Brain (organoid and tissue), 16 donors: ENCODE measurements at places on chromosomes 11 and 22. TPM values are rescaled to one million over a fixed set of nuclear protein-coding genes. Genes with fewer than 3 reads are reported as not detected.

The TAF6L gene
- polyA plus RNA-seq, result 28.5 TPM

The RIC3 gene
- polyA plus RNA-seq, result 4.9 TPM

The CCDC116 gene
- polyA plus RNA-seq, result 0.24 TPM

The GP1BB gene
- 46.2 TPM for polyA plus RNA-seq

The TRIM51 gene
- polyA plus RNA-seq, result not detected

The CLDN5 gene
- 123 TPM for polyA plus RNA-seq

The DGKZ gene
- polyA plus RNA-seq, result 98.9 TPM

The UBE2L6 gene
- polyA plus RNA-seq, result 115 TPM

DNA sequence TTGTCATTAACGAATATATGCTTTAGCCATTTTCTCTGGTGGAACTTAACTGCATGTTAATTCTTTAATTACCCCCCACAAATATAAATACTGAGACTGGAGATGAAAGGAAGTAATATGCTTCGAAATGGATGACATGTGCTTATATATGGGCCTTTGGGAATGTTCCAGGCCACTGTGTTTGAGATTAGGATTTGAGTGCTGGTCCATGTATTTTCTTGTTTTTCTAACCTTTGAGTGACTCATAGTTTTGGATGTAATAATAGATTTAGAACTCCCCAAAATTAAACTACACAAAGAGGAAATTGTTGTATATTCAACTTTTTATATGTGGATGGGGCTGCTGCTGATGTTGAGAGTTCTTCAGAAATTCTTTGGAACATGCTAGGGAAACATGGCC, 54.2 kb downstream of the EXT2 start:
- DNase-seq, result no peak

GRCh38 chr22:44194569-44194968, 13.8 kb downstream of the PARVG start:
- no peak for DNase-seq

DNA sequence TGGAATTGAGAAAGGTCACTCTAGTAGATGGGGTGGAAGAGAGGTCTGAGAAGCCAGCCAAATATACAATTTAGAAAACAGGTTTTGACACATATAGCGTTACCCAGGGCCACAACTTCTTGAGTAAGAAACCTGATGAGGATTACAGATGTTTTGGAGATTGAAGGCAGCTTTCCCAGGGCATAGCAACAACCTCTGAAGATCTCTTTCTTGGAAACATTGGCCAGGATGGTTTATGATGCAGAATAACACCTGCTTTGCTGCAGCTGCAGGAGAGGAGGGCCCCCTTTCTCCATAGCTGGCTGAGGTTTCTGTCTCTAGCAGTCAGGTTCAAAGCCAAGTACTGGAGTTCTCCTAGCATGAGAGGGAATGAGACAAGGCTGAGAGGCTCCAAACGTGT, 75.1 kb upstream of the NUP50 start:
- no peak for DNase-seq

- no peak for DNase-seq
Observed at GRCh38 chr11:124801014-124801413, 808 bp upstream of the MSANTD2 start.

GRCh38 chr11:38710262-38710661, 2112.2 kb upstream of the RAG2 start:
- DNase-seq, result no peak

- peak; percentile 85 for DNase-seq
Observed at GRCh38 chr11:2377511-2378443, 667 bp downstream of the CD81 start.

GRCh38 chr22:49604732-49605302, 222.9 kb downstream of the BRD1 start:
- no peak for DNase-seq

DNA sequence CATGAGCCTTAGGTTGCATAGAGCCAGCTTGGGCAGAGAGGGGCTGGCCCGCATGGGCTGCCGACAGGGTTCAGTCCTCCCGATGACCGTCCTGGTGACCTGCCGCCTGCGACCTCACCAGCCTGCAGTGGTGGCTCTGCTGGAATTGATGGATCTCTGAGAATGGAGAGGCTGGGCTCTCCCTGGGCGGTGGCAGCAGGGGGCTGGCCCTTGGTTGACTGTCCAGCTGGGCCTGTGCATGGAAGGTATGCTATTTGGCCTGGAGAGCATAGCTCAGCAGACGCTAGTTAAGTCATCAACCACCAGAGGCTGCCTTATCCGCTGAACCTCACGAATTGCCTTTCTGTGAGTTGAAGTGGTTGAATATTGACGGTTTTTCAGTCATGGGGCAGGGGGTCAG, 19.7 kb downstream of the GRAMD4 start:
- DNase-seq, result no peak

DNA sequence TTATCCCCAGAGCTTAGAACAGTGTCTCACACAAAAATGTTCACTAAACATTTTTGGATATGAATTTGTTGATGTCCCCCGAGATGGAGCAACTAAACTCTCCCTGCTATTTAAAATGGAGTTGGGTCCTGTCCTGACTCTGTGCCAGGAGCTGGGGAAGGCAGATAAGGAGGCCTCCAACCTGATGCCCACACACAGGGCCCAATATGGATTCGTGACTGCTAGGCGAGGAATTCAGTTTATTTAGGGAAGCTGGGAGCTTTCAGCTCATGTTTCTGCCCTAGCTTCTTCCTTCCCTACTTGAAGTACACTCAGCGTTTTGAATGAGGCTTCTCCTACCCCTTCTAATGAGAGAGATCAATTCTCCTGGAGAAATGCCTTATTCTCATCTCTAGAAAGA, 373.0 kb upstream of the LARGE1 start:
- DNase-seq, result no peak

DNA sequence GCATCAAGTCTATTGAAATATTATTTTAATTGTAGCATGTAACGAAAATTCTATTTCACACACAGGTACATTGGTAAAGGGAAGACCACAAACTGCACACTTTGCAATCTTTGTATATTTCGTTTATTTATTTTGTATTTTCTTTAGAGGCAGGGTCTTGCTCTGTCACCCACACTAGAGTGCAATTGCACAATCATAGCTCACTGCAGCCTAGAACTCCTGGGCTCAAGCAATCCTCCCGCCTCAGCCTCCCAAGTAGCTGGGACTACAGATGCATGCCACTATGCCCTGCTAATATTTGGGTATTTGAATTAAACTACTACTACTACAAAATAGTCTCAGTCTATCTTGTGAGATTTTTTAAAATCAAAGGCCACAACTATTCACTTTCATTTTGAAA, 42.7 kb downstream of the GAB2 start:
- no peak for DNase-seq

- no peak for DNase-seq
Observed at GRCh38 chr22:40409613-40410113, 39.3 kb downstream of the SGSM3 start.

- DNase-seq, result no peak
Observed at GRCh38 chr11:130141561-130142341, 17.8 kb upstream of the ST14 start.

DNA sequence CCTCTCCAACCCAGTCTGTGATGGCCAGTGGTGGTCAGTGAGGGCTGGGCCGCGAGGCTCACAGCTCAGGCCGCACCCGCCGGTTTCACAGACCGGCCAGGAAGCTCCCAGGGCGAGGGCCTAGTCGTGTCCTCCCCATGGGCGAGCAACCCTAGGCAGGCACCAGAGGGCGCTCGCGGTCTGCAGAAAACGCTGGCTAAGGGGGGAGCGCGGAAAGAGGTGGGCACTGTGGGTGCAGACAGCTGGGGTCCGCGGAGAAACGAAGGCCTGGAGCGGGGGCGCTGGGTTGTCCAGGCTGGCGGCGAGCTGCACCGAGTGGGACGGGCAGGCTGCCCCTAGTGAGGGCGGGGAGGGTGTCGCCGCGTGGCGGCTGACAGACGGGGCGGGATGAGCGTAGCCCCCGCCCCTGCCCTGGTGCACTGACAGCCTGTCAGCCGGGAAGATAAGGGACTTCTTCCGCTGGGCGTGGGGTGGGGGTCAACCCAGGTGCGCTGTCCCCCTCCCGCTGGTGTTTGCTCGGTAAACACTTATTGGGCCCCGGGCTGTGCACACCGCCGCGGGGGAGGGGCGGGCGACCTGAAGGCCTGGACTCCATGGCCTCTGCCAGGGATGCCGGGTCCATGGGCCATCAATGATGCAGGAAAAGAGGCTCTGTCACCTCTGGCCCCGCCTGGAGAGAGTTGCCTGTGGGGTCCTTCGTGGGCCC, 7.5 kb downstream of the GP1BB start:
- DNase-seq, result peak; percentile 94

- no peak for DNase-seq
Observed at GRCh38 chr11:15282754-15283153, 168.0 kb downstream of the INSC start.

- no peak for DNase-seq
Observed at GRCh38 chr11:115745066-115745465, 240.9 kb upstream of the CADM1 start.

GRCh38 chr11:64206457-64207255, at the start of gene FERMT3:
Gene FERMT3 (plus strand): TSS chr11:64206721. CDS start chr11:64207365, 644 bp downstream.
- DNase-seq, result no peak

- no peak for DNase-seq
Observed at GRCh38 chr11:24478718-24479117, 18.1 kb upstream of the LUZP2 start.

DNA sequence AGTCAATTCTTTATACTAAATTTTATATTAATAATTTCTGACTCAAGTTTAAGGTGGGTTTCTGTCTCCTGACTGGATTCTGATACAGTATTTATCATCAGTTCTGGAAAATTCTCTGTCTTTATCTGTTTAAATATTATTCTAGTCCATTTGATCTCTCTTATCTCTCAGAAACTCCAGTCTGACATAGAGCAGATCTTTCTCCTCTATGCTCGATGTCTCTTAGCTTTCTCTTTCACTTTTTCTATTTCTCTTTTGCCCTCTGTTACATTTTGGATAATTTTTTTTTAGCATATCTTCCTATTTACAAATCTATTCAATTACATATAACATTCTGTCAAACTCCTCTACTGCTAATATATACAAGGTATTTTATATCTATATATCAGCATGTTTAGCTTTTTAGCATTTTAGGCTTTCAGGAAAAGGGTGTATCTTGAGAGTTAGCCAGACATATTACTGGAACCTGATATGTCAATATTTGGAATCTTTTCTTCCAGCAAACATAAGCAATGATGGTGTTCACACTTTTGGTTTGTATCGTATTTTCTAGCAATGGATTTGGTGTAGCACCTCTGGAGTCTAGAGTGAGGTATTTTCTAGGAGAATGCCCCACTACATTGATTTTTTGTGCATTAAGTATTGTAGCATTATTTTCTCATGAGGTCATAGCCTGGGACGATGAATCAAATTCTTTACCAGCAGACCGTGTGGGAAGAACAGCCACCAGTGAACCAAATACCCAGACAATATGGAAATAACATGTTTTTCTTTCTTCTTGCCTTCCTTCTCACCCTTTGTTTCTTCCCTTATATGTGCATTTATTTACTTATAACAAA, 4.1 kb upstream of the NNMT start:
- DNase-seq, result no peak

GRCh38 chr11:77515063-77515462, 41.2 kb upstream of the PAK1 start:
- DNase-seq, result no peak

- peak; percentile 59 for DNase-seq
Observed at GRCh38 chr11:124329787-124330478, 9.9 kb upstream of the OR8D2 start.

DNA sequence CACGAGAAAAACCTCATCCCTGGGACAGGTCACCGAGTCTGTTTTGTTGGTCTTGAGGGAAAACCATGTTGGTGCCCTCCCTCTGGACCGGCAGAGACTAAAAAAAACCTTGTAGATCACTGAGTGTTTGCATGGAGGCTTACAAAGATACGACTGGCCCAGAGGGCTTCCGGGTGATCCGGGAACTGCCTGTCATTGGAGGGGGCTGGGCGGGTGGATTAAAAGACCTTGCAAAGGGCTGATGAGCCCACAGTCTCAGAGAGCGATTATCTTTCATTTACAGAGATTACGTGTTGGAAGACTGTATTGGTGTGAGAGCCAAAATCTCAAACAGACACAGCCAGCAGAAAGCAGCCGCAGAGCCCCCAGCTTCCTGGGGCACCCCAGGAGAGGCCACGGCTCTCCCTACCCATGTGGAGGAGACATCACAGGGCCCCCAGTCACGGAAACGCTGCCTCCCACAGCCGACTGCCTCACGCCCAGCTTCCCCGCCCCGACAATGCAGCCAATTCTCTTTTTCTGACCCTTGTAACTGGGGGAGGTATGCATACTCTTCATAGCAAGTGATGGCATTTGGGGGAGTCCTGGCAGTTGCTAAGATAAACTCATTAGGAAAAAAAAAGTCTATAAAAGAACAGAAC, 426.4 kb downstream of the CTTN start:
- DNase-seq, result peak; percentile 67

DNA sequence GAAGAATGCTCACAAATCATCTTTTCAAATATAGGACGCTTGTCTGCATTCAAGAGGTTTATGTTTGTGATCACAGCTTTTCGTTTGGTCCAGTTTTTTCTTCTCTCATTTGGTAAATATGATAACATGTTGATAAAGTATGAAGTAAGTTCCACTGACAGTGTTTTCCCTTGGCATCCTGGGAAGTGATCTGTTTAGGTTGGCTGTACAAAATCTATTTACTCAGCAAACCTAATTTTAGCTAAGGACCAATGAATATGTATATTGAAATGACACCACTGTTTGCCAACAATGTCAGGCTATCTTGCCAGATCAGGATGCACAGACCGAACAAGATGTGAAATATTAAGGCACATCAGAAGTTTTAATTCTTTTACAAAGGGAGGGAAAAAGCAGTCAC, 1230.8 kb downstream of the LRRC4C start:
- peak; percentile 79 for DNase-seq

GRCh38 chr11:44578279-44578678, 12.8 kb downstream of the CD82 start:
- no peak for DNase-seq

DNA sequence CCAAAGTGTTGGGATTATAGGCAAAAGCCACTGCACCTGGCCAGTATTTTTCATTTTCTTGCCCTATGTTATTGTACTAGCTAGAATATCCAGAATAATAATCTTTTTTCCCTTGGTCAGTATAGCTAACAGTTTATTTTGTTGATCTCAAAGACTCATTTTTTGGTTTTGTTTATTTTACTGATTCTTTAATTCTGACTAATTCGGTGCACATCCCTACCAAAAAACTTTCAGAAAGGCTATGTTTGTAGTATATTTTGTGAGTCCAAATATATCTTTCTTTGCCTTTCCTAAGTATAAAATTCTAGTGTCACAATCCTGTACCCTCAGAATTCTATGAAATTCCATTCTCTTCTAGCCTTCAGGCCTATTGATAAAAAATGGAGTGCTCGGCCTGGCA, 84.3 kb downstream of the PHF21A start:
- DNase-seq, result no peak

DNA sequence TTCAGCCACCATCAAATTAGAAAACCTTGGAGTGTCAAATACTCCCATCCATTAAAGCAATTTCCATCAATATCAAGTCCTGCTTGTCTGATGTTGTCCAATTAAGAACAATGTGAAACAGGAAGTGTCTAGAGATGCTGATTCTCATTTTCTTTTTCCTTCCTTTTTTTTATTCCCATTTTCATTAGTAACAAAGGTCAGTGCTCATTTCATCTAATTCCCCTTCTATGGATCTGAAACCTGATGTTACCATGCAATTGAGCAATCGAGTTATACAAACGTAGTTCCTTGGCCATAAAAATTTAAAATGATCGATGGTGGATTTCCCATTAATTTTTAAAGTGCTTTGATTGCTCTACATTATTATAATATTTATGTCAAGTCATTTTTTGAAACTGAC, 330.6 kb upstream of the ZC3H12C start:
- no peak for DNase-seq
